ENCODE measurements at places on chromosomes 5 and 9. TPM values are rescaled to one million over a fixed set of nuclear protein-coding genes. Genes with fewer than 3 reads are reported as not detected.

Gene IL3
- not detected for total RNA-seq

Gene PCDHGB6
- total RNA-seq, result 4.7 TPM

Gene SPATA31E1
- not detected for total RNA-seq

Gene CER1
- not detected for total RNA-seq

Gene FOXD4L3
- not detected for total RNA-seq

Gene TXNDC8
- not detected for total RNA-seq

Gene LAMC3
- total RNA-seq, result 0.12 TPM

Gene LCN12
- total RNA-seq, result 0.37 TPM

Gene FGF10
- total RNA-seq, result 3.0 TPM

Gene WDR38
- total RNA-seq, result not detected

Gene PGGT1B
- 16.7 TPM for total RNA-seq

Gene PDE6A
- not detected for total RNA-seq

Gene KIAA0825
- 4.1 TPM for total RNA-seq

Gene SLC34A1
- total RNA-seq, result not detected

Gene C9orf153
- total RNA-seq, result 0.26 TPM

Gene DBN1
- 135 TPM for total RNA-seq

Gene CARTPT
- not detected for total RNA-seq

Gene GABRA6
- not detected for total RNA-seq

Gene SPINK1
- not detected for total RNA-seq

Gene ST8SIA4
- total RNA-seq, result 0.26 TPM

Gene GLRX
- total RNA-seq, result 29.6 TPM

Gene GRM6
- total RNA-seq, result not detected

Gene C7
- 15.2 TPM for total RNA-seq

Gene TYRP1
- not detected for total RNA-seq

Gene TNC
- total RNA-seq, result 48.6 TPM

Gene PLPP7
- 15.0 TPM for total RNA-seq

Gene CHMP5
- total RNA-seq, result 137 TPM

Gene PRSS3
- total RNA-seq, result 55.5 TPM

Gene PCDHA12
- 0.06 TPM for total RNA-seq

Gene CCL21
- not detected for total RNA-seq

Gene KCNIP1
- total RNA-seq, result not detected

Gene FLT4
- total RNA-seq, result 0.31 TPM

Gene COL15A1
- 2.7 TPM for total RNA-seq

Gene ARHGEF39
- 0.44 TPM for total RNA-seq

Gene NIPSNAP3A
- total RNA-seq, result 82.7 TPM

Gene TRMO
- 15.6 TPM for total RNA-seq

Gene IFNE
- total RNA-seq, result 24.6 TPM

Gene TMEM215
- total RNA-seq, result not detected

Gene ARHGEF28
- 18.7 TPM for total RNA-seq

Gene C9orf50
- 0.13 TPM for total RNA-seq

Gene PCDHA2
- total RNA-seq, result 0.06 TPM

Gene ANKRA2
- total RNA-seq, result 12.6 TPM

Gene SHB
- total RNA-seq, result 26.6 TPM

Gene PDZD2
- total RNA-seq, result 0.19 TPM

Gene HTR1A
- not detected for total RNA-seq

Gene SAXO1
- under 0.01 TPM for total RNA-seq

Gene CCDC127
- 5.7 TPM for total RNA-seq

Gene LHFPL2
- 90.5 TPM for total RNA-seq
